Left lung (tissue), 14 donors: ENCODE measurements at places on chromosomes 5 and 9. TPM values are rescaled to one million over a fixed set of nuclear protein-coding genes. Genes with fewer than 3 reads are reported as not detected.

Gene TUSC1
- polyA plus RNA-seq = 12.1 TPM

Gene PIP5K1B
- 3.3 TPM for polyA plus RNA-seq

Gene EIF4E1B
- polyA plus RNA-seq = not detected

Gene C5orf24
- 78.1 TPM for polyA plus RNA-seq

Gene NEUROG1
- not detected for polyA plus RNA-seq

Gene HRH2
- 7.7 TPM for polyA plus RNA-seq

Gene PITX1
- polyA plus RNA-seq = 0.18 TPM
